ENCODE measurements at places on chromosomes 2 and 18.

- no peak for DNase-seq
Measured at GRCh38 chr2:121869363-121869762, 113.9 kb downstream of the TSN start.

GRCh38 chr18:22711192-22711685 is 221.9 kb upstream of the RBBP8 start:
- no peak for DNase-seq

DNA sequence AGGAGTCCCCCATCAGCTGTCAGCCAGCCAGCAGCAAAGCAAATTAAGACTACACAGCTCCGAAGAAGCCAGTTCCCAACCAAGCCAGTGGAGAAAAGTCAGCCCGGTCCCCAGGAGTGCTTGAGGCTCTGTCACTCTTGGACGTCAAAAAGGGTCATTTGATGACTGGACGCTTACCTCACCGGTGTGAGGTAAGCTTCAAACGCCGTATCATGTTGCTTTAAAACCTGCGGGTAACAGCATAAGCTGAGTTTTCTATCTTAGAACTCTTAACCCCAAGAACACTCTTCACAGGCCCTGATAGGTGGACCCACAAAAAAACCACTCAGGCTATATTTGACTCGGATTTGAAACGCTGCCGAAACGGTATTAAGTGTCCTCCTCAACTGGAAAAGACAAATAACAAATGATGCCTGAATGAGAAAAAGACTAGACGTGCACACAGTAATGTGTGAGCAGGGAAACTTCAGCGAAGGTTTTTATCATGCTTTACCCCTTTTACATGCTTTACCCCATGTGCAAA is 682 bp upstream of the LNPK start:
- no peak for DNase-seq

DNA sequence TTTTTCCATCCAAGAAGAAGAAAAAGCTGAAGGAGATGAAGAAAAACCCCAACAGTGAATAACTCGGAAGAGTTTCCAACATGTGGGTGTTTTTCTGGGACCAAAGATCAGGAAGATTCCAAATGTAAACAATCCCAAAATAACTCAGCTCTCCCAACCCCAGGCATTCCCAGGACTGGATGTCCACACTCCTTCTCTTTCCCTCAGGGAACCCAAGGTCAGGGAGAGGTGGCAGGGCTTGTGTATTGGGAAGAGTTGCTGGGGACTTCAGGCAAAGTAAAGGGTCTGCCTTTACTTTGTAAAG is 268.0 kb downstream of the DYSF start:
- no peak for DNase-seq

- DNase-seq, result peak; percentile 63
Measured at GRCh38 chr2:241788572-241788971, 11.9 kb downstream of the GAL3ST2 start.

GRCh38 chr2:130799295-130799694 is 37.4 kb upstream of the ARHGEF4 start:
- no peak for DNase-seq

DNA sequence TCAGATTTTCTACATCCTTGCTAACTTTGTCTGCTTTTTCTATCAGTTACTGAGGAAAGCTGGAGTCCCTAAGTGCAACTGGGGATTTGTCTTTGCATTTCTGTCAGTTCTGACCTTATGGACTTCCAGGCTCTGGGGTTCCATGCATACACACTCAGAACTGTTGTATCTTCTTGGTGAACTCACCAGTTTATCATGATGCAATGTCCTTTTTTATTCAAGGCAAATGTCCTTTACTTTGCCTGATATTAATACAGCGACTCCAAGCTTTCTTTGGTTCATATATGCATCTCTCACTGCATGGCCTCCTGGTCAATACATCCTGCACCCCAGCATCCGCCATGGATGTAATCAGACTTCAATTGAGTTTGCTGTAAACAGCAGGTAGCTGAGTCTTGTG is 44.7 kb downstream of the SLC66A2 start:
- no peak for DNase-seq

- DNase-seq, result no peak
Measured at GRCh38 chr2:9939587-9940485, 11.7 kb upstream of the GRHL1 start.

DNA sequence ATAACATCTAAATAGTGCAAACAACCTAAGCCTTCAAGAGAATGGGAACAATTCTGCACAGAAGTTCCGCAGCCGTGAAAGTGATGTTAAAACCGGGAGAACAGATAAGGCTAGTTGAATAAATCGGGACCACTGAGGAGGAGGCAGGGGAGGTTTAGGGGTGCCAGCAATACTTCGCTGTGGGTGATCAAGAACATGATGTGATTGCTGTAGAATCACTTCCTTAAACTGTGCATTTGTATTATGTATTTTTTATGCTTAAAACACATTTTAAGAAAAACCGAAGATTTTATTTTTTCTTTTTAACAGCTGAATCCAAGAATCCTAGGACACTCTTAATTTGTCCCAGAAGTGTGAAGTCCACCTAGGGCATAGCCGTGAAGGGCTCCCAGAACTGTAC is 33.6 kb downstream of the TTC32 start:
- DNase-seq, result no peak

- no peak for DNase-seq
Measured at GRCh38 chr2:30232801-30233130, 1.4 kb downstream of the LBH start.

DNA sequence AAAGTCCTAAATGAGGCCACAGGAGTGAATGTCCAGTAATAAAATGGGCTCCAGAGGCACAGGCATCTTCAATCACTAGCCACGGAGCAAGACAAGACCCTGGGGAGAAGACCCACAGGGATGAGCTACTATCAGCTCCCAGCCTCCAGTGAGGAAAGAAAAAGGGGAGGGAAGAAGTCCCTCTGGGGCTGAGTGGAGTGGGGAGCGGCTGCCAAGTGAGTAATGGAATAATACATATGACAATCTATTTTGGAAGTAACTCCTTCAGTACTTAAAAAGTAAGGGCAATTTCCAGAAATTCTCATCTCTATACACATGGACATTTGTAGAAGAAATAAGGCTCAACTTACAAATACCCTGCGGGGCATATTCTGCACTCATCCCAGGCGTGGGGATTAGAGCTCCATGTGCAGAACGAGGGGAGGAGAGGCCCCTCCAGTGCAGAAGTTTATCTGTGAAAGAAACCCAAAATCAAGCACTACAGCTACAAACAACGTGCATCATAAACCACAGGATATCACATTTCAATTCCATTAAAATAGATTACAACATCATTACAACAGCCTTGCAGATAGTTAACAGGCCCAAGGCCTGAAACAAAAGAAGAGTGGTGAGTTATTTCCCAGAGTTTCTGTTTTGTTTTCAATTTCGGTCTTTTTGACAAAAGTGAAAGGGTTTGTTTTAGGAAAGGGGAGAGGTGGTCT is 84.9 kb downstream of the BCL11A start:
- DNase-seq, result no peak

DNA sequence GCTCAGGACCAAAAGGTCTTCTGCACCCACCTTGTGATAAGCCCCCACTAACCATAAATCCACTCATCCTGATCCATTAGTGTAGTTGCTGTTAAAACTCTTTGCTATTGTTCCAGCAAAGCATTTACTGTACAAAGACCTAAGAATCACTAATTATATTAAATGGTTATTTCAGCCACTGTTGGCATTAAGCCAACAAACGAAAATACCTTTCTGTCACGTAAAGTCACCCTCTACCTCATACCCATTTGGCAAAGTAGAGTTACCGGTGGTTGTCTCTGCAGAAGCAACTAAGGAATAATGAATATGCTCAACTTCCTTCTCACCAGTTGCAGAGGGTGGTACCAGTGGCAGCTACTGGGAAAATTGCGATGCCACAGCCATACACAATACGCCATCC is 224.5 kb downstream of the SP3 start:
- DNase-seq, result no peak

- no peak for DNase-seq
Measured at GRCh38 chr2:193584522-193584938, 1389.8 kb upstream of the TMEFF2 start.

- DNase-seq, result peak; percentile 66
Measured at GRCh38 chr2:177264209-177264692, 276 bp downstream of the NFE2L2 start.

DNA sequence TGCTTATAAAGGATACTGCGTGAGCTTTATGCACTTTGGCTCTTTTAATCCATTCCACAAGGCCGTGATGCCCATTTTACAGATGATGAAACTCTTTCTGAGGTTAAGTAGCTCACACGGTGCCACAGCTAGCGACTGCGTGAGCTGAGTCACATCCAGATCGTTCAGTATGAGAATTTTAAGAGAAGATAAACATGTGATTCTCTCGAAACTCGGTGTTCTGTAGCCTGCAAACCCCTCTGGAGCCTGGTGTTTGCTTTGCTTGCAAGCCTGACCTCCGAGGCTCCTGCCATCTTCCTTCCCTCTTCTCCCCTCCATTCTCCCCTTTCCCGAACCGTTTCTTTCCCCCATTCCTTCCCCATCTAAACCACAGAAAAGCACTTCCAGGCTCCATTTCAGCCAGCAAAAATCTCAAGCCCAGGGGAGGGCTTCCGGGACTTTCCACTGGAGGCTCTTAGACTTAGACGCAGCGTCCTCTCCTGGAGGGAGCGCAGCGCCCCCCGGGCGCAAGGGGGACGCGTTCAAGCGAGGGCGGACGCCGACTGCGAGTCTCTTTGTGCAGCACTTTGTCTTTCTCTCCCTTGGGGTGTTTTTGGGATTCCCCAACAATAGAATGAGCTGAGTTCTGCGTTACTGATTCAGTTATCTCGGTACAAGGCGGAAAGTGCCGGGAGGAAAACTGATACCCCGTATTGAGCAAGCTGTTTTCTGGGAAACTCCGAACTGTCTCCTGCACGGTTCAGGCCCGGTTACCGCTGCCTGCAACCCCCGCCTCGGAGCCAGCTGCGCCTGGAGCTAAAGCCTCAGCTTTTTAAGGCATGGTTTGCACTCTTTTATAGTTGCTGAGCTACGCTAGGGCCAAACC is 38.0 kb downstream of the CYP1B1 start:
- DNase-seq, result peak; percentile 51

DNA sequence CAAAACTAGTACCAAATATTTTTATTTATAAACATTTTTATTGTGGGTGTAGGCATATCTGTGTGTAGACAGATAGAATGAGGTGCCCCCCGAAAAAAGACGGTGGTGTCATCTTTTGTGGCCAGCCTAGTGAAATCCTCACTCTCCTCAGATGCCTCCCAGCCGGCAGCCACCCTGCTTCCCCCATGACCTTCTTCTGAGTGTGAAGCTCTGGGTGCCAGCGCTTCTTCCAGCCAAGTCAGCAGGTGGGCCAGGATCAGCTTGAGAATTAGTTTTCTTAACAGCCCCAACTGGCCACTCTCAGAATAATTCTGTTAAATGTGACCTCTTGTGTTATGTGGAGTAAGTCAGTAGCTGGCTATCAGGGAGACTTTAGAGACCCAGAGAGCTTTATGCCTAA is 229.6 kb upstream of the FOSL2 start:
- no peak for DNase-seq

DNA sequence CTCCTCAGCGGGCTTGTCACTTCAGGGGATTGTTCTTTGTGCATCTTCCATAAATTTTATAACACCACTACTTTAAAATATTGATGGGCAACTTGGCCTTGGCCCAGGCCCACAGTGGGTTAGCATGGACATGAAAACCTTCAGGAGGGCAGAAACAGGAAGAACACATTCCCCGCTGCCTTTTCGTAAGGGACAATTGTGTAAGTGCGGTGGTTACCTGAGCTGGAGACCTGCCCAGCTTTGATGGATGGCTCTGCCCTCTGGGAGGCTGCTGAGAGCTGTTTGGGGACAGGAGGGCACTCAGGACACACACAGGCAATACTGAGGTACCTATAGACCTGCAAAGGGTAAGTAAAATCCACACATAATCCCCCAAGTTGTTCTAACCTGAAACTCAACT is 46.8 kb downstream of the FECH start:
- DNase-seq, result no peak

DNA sequence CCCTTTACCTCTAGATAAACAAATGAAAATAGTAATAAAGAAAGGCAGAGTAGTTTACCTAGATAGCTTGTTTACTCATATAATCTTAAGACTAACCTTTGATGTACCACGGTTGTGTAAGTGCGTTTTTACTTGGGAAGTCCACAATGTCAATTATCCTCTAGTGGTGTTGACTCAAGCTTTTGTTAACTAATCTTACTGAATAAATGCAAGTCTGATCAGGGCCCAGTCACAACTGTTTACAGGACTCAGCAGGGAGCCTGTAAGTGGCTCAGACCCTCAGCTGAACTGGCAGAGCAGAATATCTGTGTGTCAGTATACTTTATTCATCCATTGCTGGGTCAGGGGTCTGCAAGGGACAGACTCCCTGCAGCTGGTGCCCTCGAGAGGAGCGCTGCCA is 98.1 kb upstream of the ACAA2 start:
- DNase-seq, result no peak

GRCh38 chr2:99762714-99763113 is 272.9 kb upstream of the REV1 start:
- DNase-seq, result no peak

DNA sequence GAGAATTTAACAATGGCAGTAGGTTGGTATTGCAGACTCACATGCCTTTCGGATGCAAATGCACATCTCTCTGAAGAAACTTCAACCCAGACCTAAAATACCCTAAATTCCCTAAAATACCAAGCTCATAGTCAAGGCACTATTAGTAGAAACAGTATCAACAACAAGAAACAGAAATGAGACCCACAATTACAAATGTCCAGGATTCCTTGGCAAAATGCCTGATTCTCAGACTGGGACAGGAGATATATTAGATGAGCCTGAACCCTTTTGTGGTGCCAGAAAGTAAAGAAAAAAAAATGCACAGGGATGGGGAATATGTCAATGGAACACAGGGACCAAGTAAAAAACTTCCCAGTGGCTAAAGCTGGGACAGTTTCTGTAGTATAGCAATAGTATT is 77.2 kb downstream of the NAT8 start:
- no peak for DNase-seq

DNA sequence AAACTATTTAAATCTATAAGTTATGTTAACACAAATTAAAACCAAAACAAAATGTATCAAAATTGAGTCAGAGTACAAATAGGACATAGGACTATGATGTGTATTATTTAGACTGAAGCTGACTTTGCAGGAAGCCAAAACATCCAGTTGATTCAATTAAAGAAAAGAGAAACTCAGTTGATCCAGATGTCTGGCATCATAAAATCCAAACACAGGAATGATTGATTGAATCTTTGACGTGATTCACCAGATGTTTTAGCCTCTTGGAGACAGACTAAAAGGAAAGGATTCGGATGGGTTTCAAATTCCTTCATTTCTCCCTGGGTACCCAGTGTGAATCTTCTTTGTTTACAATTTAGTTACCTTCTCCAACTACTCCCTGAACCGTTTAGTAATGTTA is 272.9 kb downstream of the IRS1 start:
- DNase-seq, result no peak

DNA sequence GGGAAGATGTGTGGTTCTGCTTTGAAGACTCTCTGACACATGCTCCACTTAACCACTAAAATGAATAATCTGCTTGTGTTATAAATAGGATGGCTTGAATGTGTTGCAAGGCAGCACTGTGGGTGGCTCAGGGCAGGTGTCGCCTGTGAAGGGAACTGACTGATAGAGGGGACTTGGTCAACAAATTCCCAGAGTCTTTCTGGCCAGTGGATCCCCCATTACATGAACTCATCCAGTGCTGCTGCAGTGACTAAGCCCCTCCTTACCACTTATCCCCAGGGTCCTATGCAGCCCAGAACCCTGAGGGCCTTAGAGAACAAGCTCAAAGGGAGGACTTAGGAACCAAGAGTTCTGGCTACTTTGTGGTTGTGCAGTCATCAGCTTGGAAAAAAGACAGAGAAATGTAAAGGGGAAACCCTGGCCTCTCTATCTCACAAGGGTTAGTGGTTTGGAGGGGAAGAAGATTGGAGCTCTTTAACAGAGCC is 226.2 kb upstream of the TNP1 start:
- peak; percentile 62 for DNase-seq

- DNase-seq, result no peak
Measured at GRCh38 chr2:62947403-62947802, 103.2 kb upstream of the OTX1 start.

All from NK-92 treated with Interleukin-12 subunit alpha and Interleukin-12 subunit beta, amount 100 ng/mL, for 24 hours (cell line).